ENCODE measurements at places on chromosomes 5 and 9. TPM values are rescaled to one million over a fixed set of nuclear protein-coding genes. Genes with fewer than 3 reads are reported as not detected.

- no peaks in the 10 kb centered on the region for H3K4me1 ChIP-seq
- no peak for DNase-seq
- no peaks in the 10 kb centered on the region for H3K27me3 ChIP-seq
Observed at GRCh38 chr9:119639287-119639955, 270.2 kb upstream of the BRINP1 start.

DNA sequence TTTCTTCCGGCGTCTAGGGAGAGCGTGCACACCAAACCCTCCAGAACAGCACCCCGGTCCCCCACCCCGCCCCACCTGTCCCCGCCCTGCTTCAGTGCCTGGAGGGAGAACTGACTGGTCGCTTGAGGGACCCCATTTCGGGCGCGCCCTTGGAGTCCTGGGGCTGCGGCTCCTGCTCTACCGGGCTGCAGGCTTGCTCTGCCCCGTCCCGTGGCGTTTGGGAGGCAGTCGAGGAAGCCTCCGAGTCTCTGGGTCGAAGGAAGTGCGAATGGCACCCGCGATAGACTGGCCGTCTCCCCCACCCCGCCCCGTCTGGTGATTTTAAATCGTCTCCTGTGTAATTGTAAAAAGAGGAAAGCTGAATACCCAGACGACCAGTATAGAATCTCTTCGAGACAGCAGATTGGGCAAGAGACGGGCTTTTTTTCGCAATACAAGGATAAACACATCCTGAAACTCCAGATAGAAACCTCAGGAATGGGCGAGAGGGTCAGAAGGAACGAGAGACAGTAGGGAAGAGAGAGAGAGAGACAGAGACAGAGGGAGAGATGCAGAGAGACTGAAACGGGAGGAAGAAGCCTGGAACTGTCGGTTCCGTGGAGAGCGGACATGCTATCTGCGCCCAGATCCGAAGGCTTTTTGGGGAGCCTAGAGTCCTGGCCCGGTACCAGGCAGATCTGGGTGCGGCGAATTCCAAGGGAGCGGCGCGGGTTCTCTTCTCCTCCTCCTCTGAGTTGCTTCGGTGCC is 9.9 kb downstream of the PRDM6 start:
- no peak overlapping the region for H3K27ac ChIP-seq
- no peaks in the 10 kb centered on the region for H3K36me3 ChIP-seq
- H3K4me3 ChIP-seq, result no peak overlapping the region
- H3K4me1 ChIP-seq, result peaks cover 7% of the 10 kb centered on the region
- no peak for DNase-seq

DNA sequence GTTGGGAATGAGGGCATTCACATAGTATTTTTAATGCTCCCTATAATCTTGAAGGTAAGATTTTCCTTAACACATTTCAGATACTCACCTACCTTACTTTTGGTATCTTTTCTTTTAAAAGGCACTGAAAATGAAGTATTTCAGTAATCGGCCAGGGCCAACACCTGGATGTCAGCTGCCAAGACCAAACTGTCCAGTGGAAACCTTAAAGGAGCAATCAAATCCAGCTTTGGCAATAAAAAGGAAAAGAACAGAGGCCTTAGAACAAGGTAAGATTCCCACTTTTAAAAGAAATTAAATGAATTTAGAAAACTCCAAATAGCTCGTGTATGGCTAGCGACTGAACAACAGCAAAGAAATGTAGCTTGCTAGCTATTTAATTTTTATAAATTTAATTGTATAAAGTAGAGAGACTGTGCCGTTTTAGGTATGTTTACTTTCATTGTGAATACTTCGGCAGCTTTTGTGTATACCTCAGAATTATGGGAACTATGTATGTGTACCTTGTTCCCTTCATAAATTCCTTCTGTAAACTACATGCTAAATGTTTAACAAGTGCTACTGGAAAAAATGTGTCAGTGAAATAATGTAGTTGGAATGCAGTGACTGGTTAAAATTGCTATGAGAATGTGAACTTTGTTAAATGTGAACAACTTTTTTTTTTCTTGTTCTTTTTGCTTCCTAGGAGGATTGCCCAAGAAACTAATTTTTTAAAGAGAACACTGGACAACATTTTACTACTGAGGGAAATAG is 41.9 kb downstream of the CDK7 start:
- peaks cover 22% of the 10 kb centered on the region for H3K36me3 ChIP-seq
- H3K4me3 ChIP-seq, result no peak overlapping the region
- no peaks in the 10 kb centered on the region for H3K27me3 ChIP-seq
- DNase-seq, result no peak
- no peaks in the 10 kb centered on the region for H3K4me1 ChIP-seq

DNA sequence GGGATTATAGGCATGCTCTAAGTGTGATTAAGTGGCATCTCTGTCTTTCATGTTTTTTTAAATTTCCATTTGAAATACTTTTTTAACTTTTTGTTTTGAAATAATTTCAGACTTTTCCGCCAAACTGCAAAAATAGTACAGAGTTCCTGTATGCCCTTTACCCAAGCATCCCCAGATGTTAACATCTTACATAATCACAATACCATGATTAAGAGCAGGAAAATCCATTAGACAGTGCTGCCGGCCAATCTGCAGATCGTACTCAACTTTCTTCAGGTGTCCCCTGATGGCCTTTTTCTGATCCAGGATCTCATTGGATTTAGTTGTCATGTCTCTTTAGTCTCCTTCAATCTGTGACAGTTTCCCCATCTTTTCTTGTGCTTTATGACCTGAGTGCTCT is 49.0 kb downstream of the ERGIC1 start:
- no peak overlapping the region for H3K4me3 ChIP-seq
- peaks cover 24% of the 10 kb centered on the region for H3K4me1 ChIP-seq
- H3K36me3 ChIP-seq, result no peaks in the 10 kb centered on the region
- no peak for DNase-seq
- peak overlapping the region; percentile 73 for H3K27ac ChIP-seq

- DNase-seq, result no peak
- no peak overlapping the region for H3K4me3 ChIP-seq
- no peaks in the 10 kb centered on the region for H3K4me1 ChIP-seq
- no peak overlapping the region for H3K27ac ChIP-seq
- no peaks in the 10 kb centered on the region for H3K27me3 ChIP-seq
Observed at GRCh38 chr9:29069376-29069775, 1496.1 kb upstream of the C9orf72 start.

DNA sequence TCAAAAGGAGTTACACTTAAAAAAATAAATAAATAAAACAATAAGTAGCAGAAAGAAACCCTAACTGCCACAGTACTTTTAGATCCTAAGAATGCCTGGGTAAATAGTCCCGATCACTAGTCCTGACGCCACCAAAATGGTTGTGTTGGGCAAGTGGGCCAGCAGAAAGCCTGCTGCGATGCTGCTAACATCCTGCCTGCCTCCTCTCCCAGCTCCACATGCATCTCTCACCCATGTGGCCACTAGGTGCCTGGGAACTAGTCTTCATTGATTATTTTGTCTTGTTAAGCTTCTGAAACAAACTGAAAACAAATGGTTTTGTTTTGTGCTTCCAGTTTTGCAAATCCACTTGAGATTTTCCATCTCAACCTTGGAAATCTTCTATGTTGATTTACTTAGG is 54.4 kb upstream of the TRAF1 start:
- peaks cover 54% of the 10 kb centered on the region for H3K36me3 ChIP-seq
- no peak for DNase-seq
- no peak overlapping the region for H3K27ac ChIP-seq

CCL21 gene
- polyA plus RNA-seq, result 31.0 TPM

MYOT gene
- 0.32 TPM for polyA plus RNA-seq

DNA sequence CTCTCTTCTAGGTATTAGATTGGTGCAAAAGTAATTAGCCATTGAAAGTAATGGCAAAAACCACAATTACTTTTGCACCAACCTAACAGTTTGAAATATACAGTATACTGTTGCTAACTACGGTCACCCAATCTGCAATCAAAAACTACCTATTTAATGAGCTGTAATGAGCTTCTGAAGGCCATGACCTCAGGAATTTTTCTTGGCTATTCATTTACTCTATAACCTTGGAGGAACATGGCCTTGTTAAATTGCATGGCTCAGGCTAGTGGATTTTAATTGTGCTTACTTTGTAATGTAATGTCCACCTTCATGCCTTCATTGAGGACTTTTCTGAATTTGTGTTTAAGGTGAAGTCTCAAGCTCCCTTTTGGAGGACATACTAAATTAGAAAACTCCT is 24.7 kb downstream of the DNAH5 start:
- H3K4me1 ChIP-seq, result no peaks in the 10 kb centered on the region
- H3K4me3 ChIP-seq, result no peak overlapping the region
- H3K27me3 ChIP-seq, result no peaks in the 10 kb centered on the region
- DNase-seq, result no peak
- no peak overlapping the region for H3K27ac ChIP-seq

DNA sequence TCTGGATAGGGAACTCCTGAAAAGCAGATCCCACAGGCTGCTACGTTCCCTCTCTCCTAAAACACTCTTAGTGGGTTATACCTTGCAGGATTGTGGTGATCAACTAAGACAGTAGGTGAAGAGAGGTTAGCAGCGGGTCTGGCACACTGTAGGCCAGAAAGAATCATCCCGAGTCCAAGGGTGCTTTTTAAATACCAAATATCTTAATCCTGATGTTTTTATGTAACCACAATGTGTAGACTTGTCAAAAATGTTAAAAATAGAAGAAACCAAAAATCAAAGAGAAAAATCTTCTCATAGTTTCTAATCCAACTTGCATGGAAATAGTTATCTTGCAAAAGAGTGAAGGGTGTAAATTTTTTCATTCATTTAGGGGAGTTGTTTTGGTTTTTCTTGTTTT is 52.3 kb upstream of the IFNK start:
- no peak overlapping the region for H3K4me3 ChIP-seq
- no peak overlapping the region for H3K27ac ChIP-seq
- no peaks in the 10 kb centered on the region for H3K36me3 ChIP-seq

DNA sequence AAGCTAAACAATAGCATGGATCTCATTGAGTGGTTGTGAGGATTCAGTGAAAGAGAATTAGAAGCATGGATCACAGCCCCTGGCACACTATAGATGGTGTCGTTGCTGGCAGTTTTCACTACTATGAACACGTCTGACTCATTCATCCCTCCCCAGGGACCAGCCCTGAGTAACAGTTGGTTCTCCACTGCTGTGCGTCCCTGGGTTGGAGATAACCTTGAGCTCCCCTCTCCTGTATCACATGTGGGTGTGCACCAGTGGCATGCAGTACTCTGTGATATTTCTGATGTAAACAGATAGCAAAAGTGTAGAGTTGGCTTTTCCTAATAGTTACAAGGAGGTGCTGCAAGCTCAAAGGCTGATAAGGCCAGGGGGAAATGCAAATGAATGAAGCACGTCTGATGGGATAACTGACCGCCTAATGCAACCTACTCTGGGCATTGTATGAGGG is 8.8 kb upstream of the LCP2 start:
- H3K27me3 ChIP-seq, result no peaks in the 10 kb centered on the region
- no peak overlapping the region for H3K4me3 ChIP-seq
- no peak overlapping the region for H3K27ac ChIP-seq

CTSV gene
- polyA plus RNA-seq, result 0.17 TPM

- no peak overlapping the region for H3K27ac ChIP-seq
- H3K4me3 ChIP-seq, result no peak overlapping the region
- DNase-seq, result no peak
- peaks cover 13% of the 10 kb centered on the region for H3K36me3 ChIP-seq
Observed at GRCh38 chr9:137262909-137263285, 7.8 kb downstream of the NELFB start.

- no peak overlapping the region for H3K27ac ChIP-seq
- H3K36me3 ChIP-seq, result no peaks in the 10 kb centered on the region
- H3K27me3 ChIP-seq, result no peaks in the 10 kb centered on the region
- DNase-seq, result no peak
Observed at GRCh38 chr5:19866090-19866450, 121.9 kb downstream of the CDH18 start.

MRPL22 gene
- polyA plus RNA-seq, result 57.3 TPM

DNA sequence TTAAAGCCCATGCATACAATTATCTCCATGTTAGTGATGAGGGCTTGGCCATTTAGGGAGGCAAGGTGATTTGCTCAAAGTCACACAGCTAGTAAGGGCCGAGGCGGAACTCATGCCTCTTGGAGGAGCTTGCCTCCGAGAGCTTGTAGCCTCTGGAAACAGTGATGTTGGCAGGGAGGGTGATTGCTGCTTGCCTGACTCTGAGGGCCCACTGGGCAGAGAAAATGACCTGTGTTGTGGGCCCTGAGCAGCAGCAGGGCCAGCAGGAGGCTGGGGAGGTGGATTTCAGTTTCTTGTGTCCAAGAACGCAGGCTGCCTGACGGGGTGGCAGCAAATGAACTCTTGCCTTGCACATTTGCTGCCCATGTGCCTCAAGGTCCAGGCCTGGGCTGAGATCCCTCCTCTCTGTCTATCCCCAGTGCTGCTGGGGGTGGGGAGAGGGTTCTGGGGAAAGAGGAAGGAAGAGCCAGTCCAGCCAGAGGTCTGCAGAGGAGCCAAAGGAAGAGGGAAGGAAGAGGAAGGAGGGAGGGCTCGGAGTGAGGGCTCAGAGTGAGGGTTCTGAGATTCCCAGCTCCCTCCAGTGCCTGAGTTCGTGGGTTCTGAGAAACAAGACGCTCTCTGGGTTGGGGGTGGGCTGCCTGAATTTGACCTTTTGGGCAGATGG is 16.2 kb upstream of the PTGS1 start:
- H3K4me1 ChIP-seq, result no peaks in the 10 kb centered on the region
- H3K27me3 ChIP-seq, result no peaks in the 10 kb centered on the region
- no peak overlapping the region for H3K4me3 ChIP-seq
- no peak for DNase-seq
- no peak overlapping the region for H3K27ac ChIP-seq

DNA sequence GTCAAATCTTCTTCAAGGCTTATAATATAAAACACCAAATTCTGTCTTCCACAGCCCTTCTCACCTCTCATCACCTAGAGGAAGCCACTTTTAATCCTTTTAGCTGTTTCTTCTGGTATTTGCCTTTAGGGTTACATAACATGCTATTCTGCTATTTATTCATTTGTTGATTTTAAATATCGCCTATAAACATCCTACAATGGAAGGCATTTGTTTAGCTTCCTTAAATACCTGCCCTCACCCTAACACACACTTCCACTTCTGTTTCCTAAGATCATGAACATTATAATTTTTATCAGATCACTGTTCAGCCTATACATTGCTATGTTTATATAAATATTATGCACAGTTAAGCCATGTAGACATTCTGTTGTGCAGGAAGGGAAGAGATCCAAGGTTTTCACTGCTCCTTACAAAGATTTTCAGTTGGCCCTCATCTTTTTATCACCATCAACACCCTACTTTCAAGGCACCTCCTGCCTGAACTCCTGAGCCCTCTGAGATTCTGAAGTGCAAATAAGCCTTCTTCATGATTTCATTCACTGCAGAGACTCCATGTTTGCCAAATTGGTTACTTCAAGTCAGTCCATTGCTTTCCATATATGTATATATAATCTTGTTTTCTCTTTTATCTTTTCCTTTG is 356.9 kb upstream of the ACTBL2 start:
- H3K27me3 ChIP-seq, result no peaks in the 10 kb centered on the region
- H3K4me3 ChIP-seq, result no peak overlapping the region
- no peaks in the 10 kb centered on the region for H3K4me1 ChIP-seq
- DNase-seq, result no peak
- H3K36me3 ChIP-seq, result no peaks in the 10 kb centered on the region

EIF4EBP3 gene
- polyA plus RNA-seq, result 55.8 TPM

GRCh38 chr5:68170826-68171558 is 44.6 kb upstream of the PIK3R1 start:
- DNase-seq, result no peak
- H3K27me3 ChIP-seq, result no peaks in the 10 kb centered on the region
- peaks cover 57% of the 10 kb centered on the region for H3K4me1 ChIP-seq
- H3K4me3 ChIP-seq, result no peak overlapping the region
